ENCODE measurements at places on chromosomes 12 and 14.
A peak's percentile ranks its signal among the peaks of the same experiment; 100 is the strongest.

GRCh38 chr12:129552996-129553750 lies 350.7 kb downstream of the TMEM132D start:
- no peak for DNase-seq

DNA sequence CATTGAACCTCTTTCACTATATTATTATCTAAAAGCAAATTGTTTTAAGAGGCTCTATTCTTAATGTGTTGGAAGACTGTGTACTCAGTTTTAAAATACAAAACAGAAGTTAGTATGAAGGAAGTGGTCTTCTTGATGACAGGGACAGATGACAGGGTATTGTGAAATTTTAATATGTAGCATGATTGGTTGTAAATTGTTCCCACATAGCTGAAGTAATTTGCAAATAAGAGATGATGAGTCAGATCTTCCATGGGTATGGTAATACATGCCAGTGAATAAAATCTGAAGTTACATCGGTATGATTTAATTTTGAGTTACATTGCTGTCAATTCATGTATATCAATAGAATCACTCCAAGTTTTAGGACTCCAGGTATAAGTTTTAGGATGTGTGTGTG lies 454.8 kb downstream of the AEBP2 start:
- DNase-seq: no peak

DNA sequence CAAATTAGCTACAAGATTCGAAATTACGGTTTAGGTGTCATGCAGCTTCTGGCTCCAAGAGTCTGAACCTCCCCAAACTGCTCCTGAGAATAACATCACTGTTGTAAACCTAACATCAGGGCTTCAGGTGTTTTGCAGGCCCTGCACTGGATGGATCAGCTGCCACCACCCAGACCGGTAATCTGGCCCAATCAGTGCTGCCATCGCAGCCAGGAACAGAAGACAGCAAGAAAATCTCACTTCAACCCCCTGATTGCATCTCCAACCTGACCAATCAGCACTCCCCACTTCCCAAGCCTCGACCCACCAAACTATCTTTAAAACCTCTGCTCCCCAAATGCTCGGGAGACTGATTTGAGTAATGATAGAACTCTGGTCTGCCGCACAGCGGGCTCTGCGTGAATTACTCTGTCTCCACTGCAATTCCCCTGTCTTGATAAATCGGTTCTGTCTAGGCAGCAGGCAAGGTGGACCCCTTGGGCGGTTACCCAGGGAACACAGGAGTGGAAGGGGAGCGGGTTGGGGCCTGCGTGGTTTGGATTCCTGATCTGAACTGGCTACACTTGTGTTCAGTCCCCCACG lies 268.5 kb upstream of the SFSWAP start:
- DNase-seq: no peak

DNA sequence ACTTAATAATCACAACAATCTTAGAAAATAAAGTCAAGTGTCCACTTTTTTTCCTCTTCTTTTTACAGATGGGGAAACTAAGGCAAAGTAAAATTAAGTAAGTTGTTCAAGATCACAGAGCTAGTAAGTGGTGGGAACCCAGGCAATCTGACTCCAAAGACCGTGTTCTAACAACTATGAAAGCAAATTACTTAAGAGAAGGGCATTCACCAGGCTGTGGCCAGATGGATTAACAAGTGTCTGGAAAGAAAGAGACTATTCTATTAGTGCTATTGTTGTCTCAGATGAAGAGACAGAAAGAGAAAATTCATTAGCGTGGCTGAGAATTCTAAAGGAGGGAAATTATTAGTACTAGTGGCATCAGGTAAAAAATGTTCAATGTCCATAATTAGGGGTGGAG lies 48.5 kb downstream of the FGD6 start:
- DNase-seq: no peak

- peak; percentile 32 for DNase-seq
Observed at GRCh38 chr14:90511795-90512328, 115.0 kb downstream of the CALM1 start.
